ENCODE measurements at places on chromosomes 6 and 20.
A peak's percentile ranks its signal among the peaks of the same experiment; 100 is the strongest.

- no peaks in the 10 kb centered on the region for H3K4me1 ChIP-seq
- no peak overlapping the region for H3K27ac ChIP-seq
- no peaks in the 10 kb centered on the region for H3K36me3 ChIP-seq
- DNase-seq = no peak
- no peak overlapping the region for H3K4me3 ChIP-seq
Observed at GRCh38 chr6:165580136-165580535, 82.9 kb downstream of the PDE10A start.

- peaks cover 71% of the 10 kb centered on the region for H3K4me1 ChIP-seq
- H3K4me3 ChIP-seq = peak overlapping the region; percentile 57
- no peaks in the 10 kb centered on the region for H3K27me3 ChIP-seq
Observed at GRCh38 chr6:25025248-25025918, 89.6 kb upstream of the RIPOR2 start.

GRCh38 chr6:56657354-56657753 is 14.7 kb upstream of the DST start:
- no peaks in the 10 kb centered on the region for H3K27me3 ChIP-seq
- no peak overlapping the region for H3K27ac ChIP-seq
- no peak overlapping the region for H3K4me3 ChIP-seq
- no peak for DNase-seq
- no peaks in the 10 kb centered on the region for H3K36me3 ChIP-seq

GRCh38 chr20:15476781-15477180 is 1096.5 kb downstream of the KIF16B start:
- DNase-seq = no peak
- no peaks in the 10 kb centered on the region for H3K27me3 ChIP-seq
- H3K4me3 ChIP-seq = no peak overlapping the region
- no peak overlapping the region for H3K27ac ChIP-seq
- no peaks in the 10 kb centered on the region for H3K36me3 ChIP-seq

GRCh38 chr6:24930431-24930871 is 5.3 kb downstream of the RIPOR2 start:
- H3K27ac ChIP-seq = peak overlapping the region; percentile 96
- peaks cover 7% of the 10 kb centered on the region for H3K36me3 ChIP-seq
- peak overlapping the region; percentile 88 for H3K4me3 ChIP-seq
- H3K27me3 ChIP-seq = no peaks in the 10 kb centered on the region
- H3K4me1 ChIP-seq = peaks cover 94% of the 10 kb centered on the region
- no peak for DNase-seq

DNA sequence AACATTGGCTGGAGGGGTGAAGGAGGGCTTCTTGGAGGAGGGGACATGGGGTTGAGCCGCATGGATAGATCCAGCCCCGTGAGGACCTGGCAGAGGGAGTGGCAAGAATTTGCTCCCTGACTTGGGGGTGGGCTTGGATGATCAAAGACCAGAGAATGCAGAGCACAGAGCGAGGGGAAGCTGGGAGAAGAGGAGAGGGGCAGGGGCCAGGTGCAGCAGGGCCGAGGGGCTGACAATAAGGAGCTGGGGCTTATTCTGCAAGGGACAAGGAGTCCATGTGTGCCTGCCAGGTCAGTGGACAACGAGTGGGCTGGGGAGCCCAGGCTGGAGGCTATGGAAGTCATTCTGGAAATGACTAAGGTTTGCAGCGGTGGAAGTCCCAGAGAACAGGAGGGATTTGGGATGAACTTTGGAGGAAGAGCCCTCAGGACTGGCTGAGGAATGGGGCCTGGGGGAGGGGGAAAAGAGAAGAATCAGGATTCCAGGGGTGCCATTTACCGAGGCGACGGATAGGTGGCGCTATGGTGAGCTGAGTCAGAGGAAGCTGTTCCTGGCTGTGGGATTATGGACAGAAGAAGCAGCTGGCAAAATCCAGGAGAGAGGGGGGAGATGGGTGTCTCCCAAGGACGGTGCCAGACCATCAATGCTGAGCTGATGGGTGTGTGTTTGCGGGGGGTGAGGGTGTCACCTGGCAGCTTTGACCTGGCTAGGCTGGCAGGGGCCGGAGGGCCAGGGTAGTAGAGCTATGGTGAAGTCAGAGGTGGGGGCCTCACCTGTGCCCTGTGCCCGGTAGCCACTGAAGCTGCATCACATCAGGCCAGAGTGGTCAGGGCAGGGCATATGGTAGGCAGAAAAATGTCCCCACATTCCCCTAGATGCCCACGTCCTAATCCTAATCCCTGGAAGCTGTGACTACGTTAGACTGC is 7.8 kb downstream of the KCNG1 start:
- H3K4me1 ChIP-seq = no peaks in the 10 kb centered on the region
- H3K36me3 ChIP-seq = no peaks in the 10 kb centered on the region
- no peak overlapping the region for H3K4me3 ChIP-seq
- DNase-seq = peak; percentile 39
- peaks cover 67% of the 10 kb centered on the region for H3K27me3 ChIP-seq

DNA sequence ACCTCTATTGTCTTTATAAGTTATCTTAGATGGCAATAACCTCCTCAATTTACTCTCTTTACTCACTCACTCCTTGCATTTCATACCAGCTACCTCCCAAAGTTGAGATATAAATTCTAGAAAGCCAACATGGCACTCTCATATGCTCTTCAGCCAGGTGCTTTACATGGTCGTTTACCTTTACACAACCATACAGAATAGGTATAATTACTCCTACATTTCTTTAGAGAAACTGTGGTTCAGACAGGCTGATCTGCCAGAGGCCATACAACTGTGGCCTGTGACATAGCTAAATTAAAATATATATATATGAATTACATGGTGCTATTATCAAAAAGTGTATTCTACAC is 45.7 kb downstream of the HBS1L start:
- DNase-seq = no peak
- peaks cover 46% of the 10 kb centered on the region for H3K36me3 ChIP-seq
- no peak overlapping the region for H3K4me3 ChIP-seq
- no peaks in the 10 kb centered on the region for H3K27me3 ChIP-seq
- H3K4me1 ChIP-seq = peaks cover 23% of the 10 kb centered on the region

DNA sequence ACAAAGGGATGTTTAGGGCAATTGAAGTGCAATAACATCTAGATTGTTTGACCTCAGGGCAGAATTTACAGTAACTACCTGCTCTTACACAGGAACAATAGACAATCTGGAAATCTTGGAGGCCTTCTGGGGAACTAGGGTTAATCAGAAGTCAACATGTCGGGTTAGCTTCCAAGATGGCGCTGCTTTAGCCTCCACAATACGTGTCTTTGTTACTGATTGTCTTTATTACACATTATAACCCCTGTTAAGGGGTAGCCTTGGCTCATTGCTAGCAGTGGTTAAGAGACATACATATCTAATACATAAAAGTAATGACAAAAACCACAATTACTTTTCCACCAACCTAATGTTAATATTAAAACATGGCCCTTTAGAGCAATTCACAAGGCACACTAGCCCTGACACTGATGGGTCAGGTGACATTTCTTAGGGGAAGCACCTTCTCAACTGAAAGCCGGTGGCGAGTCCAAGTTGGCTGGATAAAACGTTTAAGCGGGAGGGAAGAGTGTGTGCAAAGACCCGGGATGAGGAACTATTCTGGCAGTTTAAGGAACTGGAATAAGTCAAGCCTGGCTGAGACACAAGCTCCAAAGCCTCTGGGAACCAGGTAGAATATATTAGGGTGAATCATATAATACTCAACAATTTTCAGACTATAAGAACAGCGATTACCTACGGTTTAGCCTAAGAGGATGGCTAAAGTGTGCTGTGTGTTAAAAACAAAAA is 236.9 kb downstream of the BCAS1 start:
- peaks cover 65% of the 10 kb centered on the region for H3K4me1 ChIP-seq
- H3K27ac ChIP-seq = peak overlapping the region; percentile 11
- H3K4me3 ChIP-seq = no peak overlapping the region
- DNase-seq = no peak
- H3K27me3 ChIP-seq = no peaks in the 10 kb centered on the region

DNA sequence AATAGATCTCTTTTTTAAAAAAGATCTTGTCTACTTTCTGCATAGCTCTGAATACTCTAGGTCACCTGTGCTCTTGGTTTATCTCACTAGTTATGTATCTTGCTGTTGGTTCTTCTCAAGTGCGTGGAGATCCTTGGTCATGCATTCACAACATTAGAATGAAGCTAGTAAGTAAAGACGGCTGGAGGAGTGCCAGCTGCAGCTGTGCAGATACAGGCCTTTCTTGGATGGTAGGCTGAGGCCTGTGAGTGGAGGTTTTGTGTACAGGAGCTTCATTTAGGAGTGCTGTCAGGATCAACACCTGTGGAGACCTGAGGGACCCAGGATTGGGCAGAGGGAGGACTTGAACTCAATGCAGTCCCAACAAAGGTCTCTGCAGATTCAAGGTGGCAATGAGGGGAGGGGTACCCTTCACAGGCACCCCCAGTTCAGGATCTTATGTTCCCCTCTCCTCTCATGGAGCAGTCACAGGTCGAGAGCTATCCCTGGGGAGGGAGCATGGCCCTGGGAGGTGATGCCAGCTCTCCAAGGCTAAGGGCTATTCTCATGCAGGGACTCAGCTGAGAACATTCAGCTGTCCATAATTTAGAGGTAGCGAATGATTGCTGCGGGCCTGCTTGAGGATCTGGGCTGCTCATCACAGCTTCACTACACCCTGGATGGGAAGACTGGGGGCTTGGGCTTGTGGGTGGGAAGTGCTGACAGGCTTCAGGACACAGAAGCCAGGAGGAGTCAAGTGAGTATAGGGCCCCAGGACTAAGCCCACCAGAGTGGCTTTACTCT is 98.9 kb upstream of the ENPP5 start:
- H3K27ac ChIP-seq = no peak overlapping the region
- peaks cover 6% of the 10 kb centered on the region for H3K27me3 ChIP-seq
- no peak overlapping the region for H3K4me3 ChIP-seq
- no peaks in the 10 kb centered on the region for H3K36me3 ChIP-seq
- H3K4me1 ChIP-seq = no peaks in the 10 kb centered on the region

DNA sequence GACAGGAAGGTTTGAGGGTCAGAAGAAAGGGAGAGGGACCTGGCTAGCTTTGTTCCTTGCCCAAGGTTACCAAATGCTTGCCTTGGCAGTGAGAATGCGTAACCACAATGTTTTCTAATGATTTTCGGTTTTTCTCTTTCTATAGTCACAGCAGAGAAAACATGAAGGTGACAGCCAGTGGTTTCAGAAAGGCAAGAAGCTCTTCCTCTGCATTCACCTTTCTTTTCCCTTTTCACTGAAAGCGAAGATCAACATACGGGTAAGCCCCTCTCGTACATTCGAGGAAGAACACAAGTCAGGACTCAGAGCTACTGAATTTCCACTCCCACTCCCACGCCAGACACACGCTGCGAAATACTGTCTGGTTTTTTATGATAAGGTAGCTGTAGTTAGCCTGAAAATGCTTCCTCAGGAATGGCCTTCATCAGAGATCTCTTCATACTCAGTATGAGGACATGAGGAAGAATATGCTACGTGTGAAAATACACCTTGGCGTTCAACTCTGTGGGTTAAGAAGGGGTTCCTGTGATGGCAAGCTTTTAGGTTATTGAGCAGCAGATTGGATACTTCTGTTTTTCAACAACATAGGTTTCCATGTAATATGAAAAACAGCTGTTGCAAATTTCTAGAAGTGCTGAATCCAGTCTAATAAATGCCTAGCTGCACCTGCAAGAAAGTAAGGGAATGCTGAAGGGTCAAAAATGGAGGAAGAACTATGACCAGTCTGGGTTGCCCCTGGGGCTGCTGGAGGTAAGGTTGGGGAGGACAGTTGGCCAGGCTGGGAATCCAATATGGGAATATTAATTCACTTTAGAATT is 7.4 kb upstream of the CD83 start:
- peaks cover 34% of the 10 kb centered on the region for H3K4me1 ChIP-seq
- no peaks in the 10 kb centered on the region for H3K36me3 ChIP-seq

GRCh38 chr6:106997392-106998158 is 23.0 kb upstream of the CD24 start:
- H3K27ac ChIP-seq = no peak overlapping the region
- no peaks in the 10 kb centered on the region for H3K27me3 ChIP-seq
- no peak overlapping the region for H3K4me3 ChIP-seq
- H3K36me3 ChIP-seq = no peaks in the 10 kb centered on the region
- peaks cover 3% of the 10 kb centered on the region for H3K4me1 ChIP-seq

DNA sequence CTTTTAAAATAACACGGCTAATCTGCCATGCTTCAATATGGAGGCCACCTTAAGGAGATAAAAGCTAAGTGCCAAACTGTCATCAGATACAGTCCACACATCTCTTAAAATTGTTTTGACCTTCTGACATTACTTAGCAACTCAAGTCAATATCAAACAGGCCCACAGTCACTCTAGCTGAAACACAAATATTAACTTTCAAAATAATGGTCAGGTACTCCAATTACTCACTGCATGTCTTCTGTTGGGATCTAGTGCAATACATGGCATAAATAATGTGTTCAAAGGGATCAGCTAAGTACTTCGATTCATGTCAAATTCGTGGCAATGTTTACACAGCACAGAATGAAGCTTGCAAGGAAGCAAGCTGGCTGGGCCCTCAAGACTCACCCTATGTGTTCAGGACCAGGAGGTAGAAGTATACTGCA is 133.9 kb upstream of the BEND6 start:
- no peak overlapping the region for H3K4me3 ChIP-seq
- no peaks in the 10 kb centered on the region for H3K4me1 ChIP-seq
- H3K36me3 ChIP-seq = no peaks in the 10 kb centered on the region
- H3K27ac ChIP-seq = no peak overlapping the region
- no peak for DNase-seq

- peaks cover 25% of the 10 kb centered on the region for H3K4me1 ChIP-seq
- H3K36me3 ChIP-seq = no peaks in the 10 kb centered on the region
- DNase-seq = no peak
- no peak overlapping the region for H3K4me3 ChIP-seq
- H3K27me3 ChIP-seq = peaks cover 53% of the 10 kb centered on the region
Observed at GRCh38 chr6:17012421-17013225, 89.2 kb upstream of the STMND1 start.

GRCh38 chr6:54846243-54846856 is at the start of gene FAM83B:
TSS of gene FAM83B (plus strand) at chr6:54846771. CDS start at chr6:54870247, 23,476 bp downstream.
- peaks cover 28% of the 10 kb centered on the region for H3K27me3 ChIP-seq
- H3K4me1 ChIP-seq = no peaks in the 10 kb centered on the region
- DNase-seq = no peak
- no peak within 1 kb of the TSS for H3K4me3 ChIP-seq
- H3K36me3 ChIP-seq = no peaks in the 10 kb centered on the region

- no peak for DNase-seq
- no peak overlapping the region for H3K27ac ChIP-seq
- H3K27me3 ChIP-seq = no peaks in the 10 kb centered on the region
Observed at GRCh38 chr6:145830612-145831011, 16.0 kb upstream of the FBXO30 start.

- no peak for DNase-seq
- H3K4me3 ChIP-seq = no peak overlapping the region
- no peak overlapping the region for H3K27ac ChIP-seq
- peaks cover 9% of the 10 kb centered on the region for H3K4me1 ChIP-seq
Observed at GRCh38 chr20:4920131-4920530, 81.2 kb downstream of the SLC23A2 start.

- no peaks in the 10 kb centered on the region for H3K4me1 ChIP-seq
- H3K27ac ChIP-seq = no peak overlapping the region
- H3K4me3 ChIP-seq = no peak overlapping the region
- DNase-seq = no peak
- H3K36me3 ChIP-seq = no peaks in the 10 kb centered on the region
Observed at GRCh38 chr6:124008000-124008987, 204.6 kb downstream of the NKAIN2 start.

Measured in activated T-cell treated with anti-CD3 and anti-CD28 coated beads, Interleukin-2, amount 50 U/mL, for 24 hours (primary cell).